ENCODE measurements at places on chromosomes 2 and 18. TPM values are rescaled to one million over a fixed set of nuclear protein-coding genes. Genes with fewer than 3 reads are reported as not detected.

The SLC8A1 gene
- total RNA-seq: 32.5 TPM

The PCARE gene
- 0.66 TPM for total RNA-seq

The FBXO48 gene
- total RNA-seq: 2.0 TPM

The EVA1A gene
- total RNA-seq: not detected

The RAB12 gene
- 46.7 TPM for total RNA-seq

The ACP1 gene
- total RNA-seq: 76.2 TPM

The DPP10 gene
- total RNA-seq: 0.94 TPM

The CENPA gene
- total RNA-seq: 1.7 TPM

The FABP1 gene
- total RNA-seq: not detected

The CDH20 gene
- total RNA-seq: 1.4 TPM

The GCG gene
- total RNA-seq: not detected

The AFF3 gene
- total RNA-seq: 5.7 TPM

The SLC5A7 gene
- not detected for total RNA-seq

The BOLL gene
- not detected for total RNA-seq

The CLK1 gene
- 173 TPM for total RNA-seq

The RGPD3 gene
- total RNA-seq: 1.3 TPM

The CCDC74A gene
- total RNA-seq: 3.0 TPM

The ST8SIA3 gene
- total RNA-seq: not detected

The POU3F3 gene
- total RNA-seq: 0.98 TPM

The COLEC11 gene
- 9.8 TPM for total RNA-seq

The SPATS2L gene
- 71.4 TPM for total RNA-seq

The FAM228A gene
- total RNA-seq: 1.0 TPM

The LCT gene
- total RNA-seq: not detected

The TUBA4B gene
- not detected for total RNA-seq

The MOCOS gene
- 4.6 TPM for total RNA-seq

The MAP2 gene
- total RNA-seq: 8.8 TPM

The TSPYL6 gene
- not detected for total RNA-seq

The NEU2 gene
- not detected for total RNA-seq

The ATP8B1 gene
- 7.5 TPM for total RNA-seq

The LONRF2 gene
- 1.3 TPM for total RNA-seq

The PLB1 gene
- 16.5 TPM for total RNA-seq

The C2orf66 gene
- total RNA-seq: not detected

The ALPI gene
- total RNA-seq: not detected

The POTEC gene
- total RNA-seq: not detected

The ANO7 gene
- total RNA-seq: 0.65 TPM

The PLA2R1 gene
- 20.6 TPM for total RNA-seq

The RAX gene
- total RNA-seq: not detected

The AKAIN1 gene
- not detected for total RNA-seq

The PDE11A gene
- not detected for total RNA-seq

The NCKAP1 gene
- total RNA-seq: 308 TPM

The TMEM247 gene
- not detected for total RNA-seq

The RMDN2 gene
- 7.3 TPM for total RNA-seq

The SDC1 gene
- 27.5 TPM for total RNA-seq

The ATL2 gene
- 57.5 TPM for total RNA-seq

The RNPEPL1 gene
- total RNA-seq: 67.5 TPM

The OSR1 gene
- 16.3 TPM for total RNA-seq

The ALLC gene
- total RNA-seq: not detected

The IL1RL1 gene
- total RNA-seq: 16.1 TPM

The PAIP2B gene
- 5.8 TPM for total RNA-seq

The RIOK3 gene
- total RNA-seq: 89.0 TPM

The DPYSL5 gene
- total RNA-seq: not detected

The BABAM2 gene
- 34.4 TPM for total RNA-seq

The TMEM178A gene
- 4.7 TPM for total RNA-seq

The CCDC68 gene
- 11.9 TPM for total RNA-seq

The LRRC30 gene
- total RNA-seq: not detected

The NTSR2 gene
- 1.1 TPM for total RNA-seq

The GAL3ST2 gene
- total RNA-seq: 2.2 TPM

Data from subcutaneous adipose tissue (tissue), 4 donors.